ENCODE measurements at places on chromosomes 1 and 21.

DNA sequence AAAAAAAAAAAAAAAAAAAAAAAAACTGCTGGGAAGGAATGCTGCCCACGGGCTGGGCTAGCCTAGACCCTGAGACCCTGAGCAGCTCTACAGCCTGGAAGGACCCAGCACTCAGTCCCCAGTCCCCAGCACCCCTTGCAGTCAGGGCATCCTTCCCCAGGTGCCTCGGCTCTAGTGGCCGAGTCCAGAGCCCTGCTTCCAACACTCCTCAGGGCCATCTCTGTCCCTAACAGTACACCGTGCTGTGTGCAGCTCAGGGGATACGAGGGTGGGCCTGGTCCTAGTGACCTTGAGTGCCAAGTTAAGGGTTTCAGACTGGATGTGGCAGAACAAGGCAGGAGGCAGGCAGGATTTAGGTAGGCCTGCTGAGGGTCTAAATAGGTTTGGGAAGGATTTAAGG, 50.2 kb upstream of the LRP8 start:
- DNase-seq = no peak

DNA sequence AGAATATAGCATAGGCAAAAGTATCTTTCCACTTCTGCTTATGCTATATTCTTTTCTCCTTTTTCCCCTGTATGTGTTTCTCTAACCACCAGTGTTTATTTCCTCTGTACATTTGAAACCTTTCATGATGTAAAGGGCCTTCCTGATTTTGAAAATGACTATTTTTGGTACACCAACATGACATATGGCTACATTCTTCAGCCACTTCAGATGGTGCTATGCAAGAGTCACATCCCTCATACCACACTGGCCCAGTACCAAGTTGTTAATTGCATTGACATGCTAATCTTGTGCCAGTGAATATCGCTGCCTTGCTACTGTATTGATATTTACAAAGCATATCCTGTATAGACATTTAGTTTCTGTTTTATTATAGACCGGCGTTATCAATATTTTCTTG, 408.7 kb downstream of the NCAM2 start:
- DNase-seq = no peak

DNA sequence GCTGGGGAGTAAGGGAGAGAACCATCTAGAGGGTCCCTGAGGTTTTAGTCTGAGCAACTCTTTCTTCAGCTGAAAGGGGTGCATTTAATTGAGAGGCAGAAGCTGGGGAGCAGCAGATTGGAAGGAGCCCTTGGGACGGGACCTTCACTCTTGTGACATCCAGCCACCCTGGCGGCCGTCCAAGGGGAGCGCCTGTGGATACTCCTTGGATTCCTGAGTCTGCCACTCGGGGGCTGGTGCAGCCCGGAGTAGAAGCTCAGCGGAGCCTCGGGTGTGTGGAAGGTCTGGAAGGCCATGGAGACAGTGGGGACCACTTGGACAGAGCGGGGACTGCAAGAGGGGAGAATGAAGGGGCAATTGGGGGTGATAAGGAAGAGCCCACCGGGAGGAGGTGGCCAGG, 68.7 kb downstream of the AJAP1 start:
- no peak for DNase-seq

GRCh38 chr1:207355060-207355459, 33.6 kb downstream of the CD55 start:
- no peak for DNase-seq

DNA sequence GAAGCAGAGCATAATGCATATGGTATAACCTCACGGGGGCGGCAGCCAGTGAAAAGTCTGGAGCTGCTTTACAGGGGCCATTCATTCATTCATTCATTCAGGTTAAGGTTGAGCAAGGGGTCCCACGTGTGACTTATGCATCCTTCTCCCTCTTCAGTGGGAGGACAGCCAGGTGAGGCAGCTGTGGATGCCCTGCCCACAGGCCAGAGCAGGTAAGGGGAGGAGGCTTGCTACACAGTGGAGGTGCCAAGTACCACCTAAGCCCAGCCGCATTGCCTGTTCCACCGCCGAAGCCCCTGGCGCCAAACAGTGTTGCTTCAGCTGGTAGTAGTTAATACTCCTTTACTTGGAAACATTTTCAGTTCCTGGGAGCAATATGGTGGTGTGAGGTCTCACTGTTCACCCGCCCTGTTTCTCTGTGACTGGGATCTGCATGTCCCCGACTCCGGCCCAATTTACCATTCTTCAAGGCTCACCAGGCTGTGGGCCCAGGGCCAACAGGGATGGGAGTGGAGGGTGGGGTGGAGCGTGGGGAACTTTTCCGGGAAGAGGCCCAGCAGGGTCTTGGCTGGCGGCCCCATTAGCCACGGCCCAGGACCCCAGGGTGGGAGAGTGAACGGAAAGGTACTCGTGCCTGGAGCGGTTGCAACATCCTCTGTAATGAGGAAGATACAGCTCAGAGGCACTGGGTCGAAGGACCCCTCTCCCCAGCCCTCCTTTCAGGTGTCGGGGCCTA, 722 bp upstream of the PODN start:
- DNase-seq = no peak

DNA sequence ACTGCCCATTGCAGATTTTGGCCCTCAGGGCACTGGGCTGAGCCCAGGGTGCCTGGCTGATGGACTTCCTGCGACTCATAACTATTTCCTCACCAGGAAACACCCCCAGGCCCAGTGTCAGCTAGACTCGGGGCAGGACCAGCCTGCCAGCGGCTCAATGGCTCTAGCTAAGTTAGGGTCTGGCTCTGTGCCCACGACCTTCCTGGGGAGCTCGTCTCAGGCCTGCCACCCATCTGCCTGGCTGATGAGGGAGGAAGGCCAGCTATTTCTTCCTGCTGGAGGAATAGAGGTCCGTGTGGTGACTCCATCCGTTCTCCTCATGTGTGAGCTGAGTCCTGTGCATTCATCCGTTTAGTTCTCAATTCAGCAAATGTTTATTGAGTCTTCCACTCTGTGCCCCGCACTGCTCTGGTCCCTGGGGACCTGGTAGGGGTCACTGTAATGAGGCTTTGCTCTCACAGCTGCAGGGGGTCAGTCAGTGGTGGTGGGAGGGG, 44.5 kb downstream of the KIRREL1 start:
- no peak for DNase-seq

DNA sequence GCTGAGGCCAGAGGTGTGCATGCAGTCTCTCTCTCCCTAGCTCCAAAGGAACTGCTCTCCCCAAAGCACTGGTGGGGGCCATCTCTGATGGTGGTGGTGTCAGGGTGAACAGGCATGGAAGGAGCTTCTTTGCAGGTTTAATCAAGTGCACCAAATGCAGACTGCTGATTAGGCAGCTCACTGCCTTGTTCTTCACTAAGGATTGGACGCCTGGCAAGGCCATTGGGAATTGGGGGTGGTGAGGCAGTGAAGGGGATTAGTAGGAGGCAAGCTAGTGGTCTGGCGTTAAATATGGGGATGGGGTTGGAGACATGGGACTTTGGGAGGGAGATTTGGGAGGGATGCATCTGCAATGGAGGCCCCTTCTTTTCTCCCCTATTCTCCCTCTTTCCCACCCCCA, 1.5 kb downstream of the CACNA1E start:
- DNase-seq = no peak

DNA sequence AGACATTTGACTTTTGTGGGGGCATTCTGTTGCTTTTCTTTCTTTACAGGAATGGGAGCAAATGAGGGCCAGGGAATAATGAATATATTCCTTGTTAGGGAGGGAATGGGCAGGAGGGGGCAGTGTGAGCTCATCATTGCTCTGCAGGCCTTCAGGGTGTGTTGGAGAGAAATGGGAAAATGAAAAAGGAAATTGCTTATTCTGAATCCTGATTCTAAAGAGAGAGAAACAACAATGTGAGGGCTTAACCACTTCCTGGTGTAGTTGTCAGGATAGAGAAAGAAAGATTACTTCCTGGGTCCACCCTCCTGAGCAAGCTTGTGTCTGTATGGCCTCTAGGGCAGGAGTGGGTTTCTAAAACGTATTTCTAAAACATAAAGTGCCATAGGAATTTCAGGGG, 28.3 kb downstream of the VANGL2 start:
- peak; percentile 17 for DNase-seq

DNA sequence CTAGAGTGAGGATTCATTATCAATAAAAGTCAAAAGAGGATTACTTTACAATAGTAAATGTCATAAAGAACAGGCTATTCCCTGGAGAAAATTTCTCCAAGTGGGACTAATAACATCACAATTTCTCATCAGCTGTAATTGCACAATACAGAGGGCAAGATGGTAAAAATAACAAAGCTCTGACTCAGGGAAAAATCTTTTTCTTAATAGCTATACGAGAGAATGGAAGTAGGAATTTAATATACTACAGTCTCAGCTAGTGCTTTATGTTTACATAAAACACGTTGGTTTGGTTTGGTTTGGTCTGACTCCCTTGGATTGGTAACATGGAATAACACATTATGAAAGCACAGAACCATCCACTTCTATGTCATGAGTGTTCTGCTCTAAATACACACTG, 397.6 kb downstream of the LRRIQ3 start:
- no peak for DNase-seq

- no peak for DNase-seq
Observed at GRCh38 chr21:21232320-21232719, 234.1 kb downstream of the NCAM2 start.

GRCh38 chr1:243712242-243712641, 137.8 kb downstream of the AKT3 start:
- DNase-seq = no peak

- DNase-seq = no peak
Observed at GRCh38 chr1:106952776-106953175, 103.7 kb upstream of the PRMT6 start.

- peak; percentile 47 for DNase-seq
Observed at GRCh38 chr1:212700223-212700891, 717 bp upstream of the BATF3 start.

DNA sequence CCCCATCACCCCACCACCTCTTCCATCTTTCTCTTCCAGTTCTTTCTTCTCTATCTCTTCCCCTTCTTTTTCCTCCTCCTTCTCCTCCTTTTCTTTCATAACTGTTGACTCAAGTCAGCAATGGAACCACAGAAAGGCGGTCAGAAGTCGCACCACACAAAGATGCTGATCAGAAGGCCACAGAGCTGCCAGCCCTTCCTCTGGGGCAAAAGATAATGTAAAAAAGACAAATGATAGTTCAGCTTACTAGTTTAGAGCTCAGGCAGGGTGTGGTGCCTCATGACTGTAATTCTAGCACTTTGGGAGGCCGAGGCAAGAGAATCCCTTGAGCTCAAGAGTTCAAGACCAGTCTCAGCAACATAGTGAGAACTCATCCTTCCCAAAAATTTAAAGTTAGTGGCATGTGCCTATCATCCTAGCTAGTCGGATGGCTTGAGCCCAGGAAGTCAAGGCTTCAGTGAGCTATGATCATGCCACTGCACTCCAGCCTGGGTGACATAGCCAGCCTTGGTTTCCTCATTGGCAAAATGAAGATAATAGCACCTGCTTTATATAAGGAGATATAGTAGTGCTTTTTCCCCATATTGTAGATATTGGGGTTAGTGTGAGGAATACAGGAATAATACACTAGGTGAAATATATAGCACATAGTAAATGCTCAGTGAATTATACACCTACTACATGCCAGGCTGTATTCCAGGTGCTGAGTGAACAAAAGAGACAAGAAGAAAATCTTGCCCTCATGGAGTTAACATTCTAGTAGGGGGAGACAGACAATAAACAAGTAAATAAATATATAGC, 12.5 kb upstream of the IGSF3 start:
- DNase-seq = no peak

DNA sequence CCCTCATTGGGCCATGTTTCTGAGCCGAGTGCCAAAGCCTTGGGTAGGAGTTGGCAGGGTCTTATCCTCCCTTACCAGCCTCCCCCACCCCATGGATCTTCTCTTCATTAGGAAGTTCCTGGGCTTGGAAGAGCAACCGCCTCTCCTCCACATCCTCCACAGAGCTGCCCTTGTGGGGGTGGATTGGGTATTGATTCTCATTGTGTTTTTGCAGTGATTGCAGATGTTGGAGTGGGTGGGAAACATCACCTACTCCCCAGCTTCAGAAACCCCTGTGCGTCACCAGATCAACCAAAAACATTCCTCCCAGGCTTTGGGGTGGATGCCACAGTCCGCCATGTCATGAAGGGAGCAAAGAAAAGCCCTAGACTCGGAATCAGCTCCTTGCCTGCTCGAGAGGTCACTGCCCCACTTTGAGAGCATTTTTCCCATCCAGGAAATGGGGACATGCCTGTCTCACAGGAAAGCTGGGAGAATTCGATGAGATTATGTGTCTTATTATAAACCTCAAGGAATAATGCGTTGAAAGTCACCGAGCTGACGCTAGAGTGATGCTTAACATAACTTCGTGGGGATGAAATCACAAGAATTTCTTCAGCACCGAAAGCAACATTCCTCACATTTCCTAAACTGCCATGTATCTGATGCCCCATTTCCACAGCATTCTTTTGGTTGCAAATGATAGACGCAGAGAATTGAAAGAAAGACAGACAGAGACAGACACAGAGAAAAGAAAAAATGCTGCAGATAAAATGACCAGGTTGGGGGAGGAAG, 44.7 kb upstream of the ZBTB40 start:
- no peak for DNase-seq

DNA sequence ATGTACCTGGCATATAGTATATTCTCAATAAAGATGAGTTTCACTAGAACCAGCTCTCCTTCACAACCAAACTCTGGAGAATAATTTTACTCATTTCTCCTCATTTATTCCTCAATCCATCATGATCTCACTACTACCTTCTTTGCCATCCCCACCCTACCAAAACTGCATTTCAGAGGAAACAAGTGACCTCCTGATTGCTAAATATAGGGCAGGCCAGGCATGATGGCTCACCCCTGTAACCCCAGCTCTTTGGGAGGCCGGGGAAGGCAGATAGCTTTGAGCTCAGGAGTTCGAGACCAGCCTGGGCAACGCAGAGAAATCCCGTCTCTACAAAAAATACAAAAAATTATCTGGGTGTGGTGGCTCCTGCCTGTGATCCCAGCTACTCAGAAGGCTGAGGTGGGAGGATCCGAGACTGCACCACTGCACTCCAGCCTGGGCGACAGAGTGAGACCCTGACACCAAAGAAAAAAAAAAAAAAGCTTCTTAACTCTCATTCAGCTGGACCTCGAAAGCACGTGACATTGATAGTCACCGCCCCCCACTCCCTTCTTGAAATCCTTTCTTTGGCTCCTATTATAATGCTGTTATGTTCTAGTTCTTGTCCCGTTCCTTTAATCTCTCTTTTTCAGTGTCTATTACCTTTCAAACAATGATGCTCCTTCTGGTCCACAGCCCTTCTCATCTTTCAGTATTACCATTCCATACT, 2.1 kb downstream of the TESK2 start:
- no peak for DNase-seq

- no peak for DNase-seq
Observed at GRCh38 chr1:18265641-18266040, 158.0 kb downstream of the IGSF21 start.

- no peak for DNase-seq
Observed at GRCh38 chr1:115282807-115283208, 55.2 kb downstream of the NGF start.

DNA sequence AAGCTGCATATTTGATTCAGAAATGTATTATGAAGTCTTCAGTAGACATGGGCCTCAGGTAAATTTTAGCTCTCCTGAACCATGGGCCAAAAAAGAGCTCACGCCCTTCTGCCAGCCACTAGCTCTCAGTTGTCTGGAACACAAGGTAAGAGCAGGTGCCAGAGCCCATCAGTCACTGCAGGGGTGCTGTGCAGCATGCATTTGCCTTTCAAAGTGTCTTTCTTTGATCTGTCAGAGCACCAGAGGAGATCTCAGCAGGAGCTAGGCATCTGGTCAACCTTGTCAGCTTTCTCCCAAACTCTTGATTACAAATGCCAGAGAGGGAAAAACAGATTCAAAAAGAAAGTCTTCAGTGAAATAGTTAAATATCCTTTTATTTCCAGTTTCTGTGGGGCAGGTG, 332.3 kb downstream of the COL11A1 start:
- no peak for DNase-seq

Measured in T-helper 9 cell (primary cell).